ENCODE measurements at places on chromosomes 1 and 21. TPM values are rescaled to one million over a fixed set of nuclear protein-coding genes. Genes with fewer than 3 reads are reported as not detected.

- DNase-seq = no peak
These were observed 20.8 kb upstream of the RLF start for GRCh38 chr1:40140211-40140973.

DNA sequence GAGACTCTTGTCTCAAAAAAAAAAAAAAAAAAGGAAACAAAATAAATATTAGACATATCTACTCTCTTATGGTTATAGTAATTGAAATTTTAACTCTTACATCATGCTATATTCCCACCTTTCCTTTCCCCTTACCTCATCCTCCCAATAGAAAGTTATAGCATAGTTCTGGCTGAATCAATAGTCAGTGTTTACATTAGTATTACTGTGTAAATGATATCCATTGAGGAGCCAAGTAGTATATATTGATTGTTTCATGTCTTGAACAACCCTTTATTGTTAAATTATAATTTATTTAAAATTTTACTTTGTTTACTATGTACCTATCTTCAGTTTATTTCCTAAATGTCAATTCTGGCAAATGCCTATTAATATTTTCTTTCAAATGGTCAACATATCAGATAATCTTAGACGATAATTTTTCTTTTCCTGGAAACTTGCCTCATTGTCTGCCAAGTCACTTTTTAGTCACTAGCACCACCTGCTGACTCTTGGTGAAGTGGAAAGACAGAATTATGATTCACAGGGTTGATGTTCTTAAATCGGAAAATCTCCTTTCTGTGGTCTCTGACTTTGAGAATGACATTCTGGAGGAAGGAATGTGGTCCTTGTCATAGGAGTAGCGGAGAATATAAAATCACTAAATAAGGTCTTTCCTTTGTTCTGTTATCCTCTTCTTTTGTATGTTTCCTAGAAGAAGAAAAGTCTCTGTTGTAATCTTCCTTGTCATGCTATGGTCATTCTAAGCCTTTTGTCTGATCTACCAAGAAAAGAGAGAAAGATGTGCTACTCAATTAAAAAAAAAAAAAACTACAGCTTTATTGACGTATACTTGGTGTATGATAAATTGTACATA lies 8.6 kb downstream of the HJV start:
- DNase-seq = no peak

DNA sequence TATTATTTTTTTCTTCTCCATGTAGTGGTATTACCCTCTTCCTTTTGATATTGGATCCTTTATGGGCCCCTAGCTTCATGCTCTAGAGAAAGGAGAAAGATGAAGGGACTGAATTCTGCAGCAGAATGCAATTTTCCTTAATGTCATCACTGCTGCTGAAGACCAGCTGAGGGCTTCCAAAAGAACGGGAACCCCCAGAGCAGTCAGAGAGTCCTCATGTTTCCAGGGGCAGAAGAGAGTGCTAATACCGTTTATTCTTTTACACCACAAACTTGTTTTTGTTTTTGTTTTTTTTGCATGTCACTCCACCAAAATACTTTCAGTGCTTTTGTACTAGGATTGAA lies 21.1 kb upstream of the TBX15 start:
- DNase-seq = no peak

- no peak for DNase-seq
These were observed 118.8 kb downstream of the SIPA1L2 start for GRCh38 chr1:232511172-232511571.

- no peak for DNase-seq
These were observed 31.1 kb downstream of the ALG14 start for GRCh38 chr1:95041491-95042165.

DNA sequence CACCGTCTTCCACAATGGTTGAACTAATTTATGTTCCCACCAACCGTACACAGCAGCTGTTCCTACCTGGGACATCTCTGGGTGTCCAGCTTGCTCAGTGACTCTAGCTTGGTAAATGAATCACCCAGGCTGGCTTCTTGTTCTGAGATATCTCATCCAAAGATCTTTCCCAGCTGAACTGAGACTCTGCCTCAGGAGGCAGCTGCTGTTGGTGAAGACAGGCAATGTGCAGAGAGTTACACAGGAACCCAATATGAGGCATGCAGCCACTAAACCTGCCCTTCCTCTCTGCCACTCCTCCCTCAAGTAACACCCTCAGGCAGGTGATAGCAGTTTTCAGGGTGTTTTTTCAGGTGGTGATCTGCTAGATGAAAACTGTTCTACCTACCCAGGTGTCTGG lies 14.0 kb upstream of the FOXO6 start:
- no peak for DNase-seq

DNA sequence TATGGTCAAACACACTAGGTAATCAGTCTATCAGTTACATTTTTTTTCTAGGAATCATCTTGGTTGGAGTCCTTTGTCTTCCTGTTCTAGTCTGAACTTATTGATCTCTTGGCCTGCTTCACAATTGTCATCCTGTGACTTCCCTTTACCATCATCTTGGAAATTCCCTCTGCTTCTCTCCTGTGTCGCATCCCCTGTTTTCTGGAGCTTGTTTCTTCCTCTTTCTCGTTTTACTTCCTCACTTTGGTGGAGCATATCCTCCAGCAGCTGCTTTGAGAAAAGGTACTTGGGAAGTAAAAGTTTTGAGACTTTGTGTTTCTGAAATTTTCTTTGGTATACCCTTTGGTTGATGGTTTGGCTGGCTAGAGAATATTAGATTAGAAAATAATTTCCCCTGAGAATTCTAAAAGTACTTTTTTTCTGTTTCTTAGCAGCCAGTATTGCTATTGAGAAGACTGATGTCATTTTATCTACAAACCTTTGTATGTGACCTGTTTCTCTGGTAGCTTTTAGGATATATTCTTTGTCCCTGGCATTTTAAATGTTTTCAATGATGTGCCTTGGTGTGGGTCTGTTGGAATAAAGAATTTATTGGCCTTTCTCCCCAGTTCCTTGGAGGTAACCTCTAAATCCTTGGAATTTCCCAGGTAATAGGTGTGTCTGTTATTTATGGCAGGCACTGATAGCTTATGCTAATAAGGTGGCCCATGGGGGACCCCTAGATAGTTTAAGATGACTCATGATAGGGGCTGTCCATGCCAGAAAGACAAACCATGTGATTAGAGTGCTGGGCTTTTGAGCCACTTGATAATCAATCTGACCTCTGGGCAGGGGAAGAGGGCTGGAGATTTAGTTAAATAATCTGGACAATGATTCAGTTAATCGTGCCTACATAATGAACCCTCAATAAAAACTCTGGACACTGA lies 6.1 kb upstream of the MYCL start:
- DNase-seq = no peak

GRCh38 chr1:35447278-35447677 lies 109.9 kb downstream of the KIAA0319L start:
- DNase-seq = no peak

- DNase-seq = no peak
These were observed 44.0 kb downstream of the ETS2 start for GRCh38 chr21:38849776-38850175.

DNA sequence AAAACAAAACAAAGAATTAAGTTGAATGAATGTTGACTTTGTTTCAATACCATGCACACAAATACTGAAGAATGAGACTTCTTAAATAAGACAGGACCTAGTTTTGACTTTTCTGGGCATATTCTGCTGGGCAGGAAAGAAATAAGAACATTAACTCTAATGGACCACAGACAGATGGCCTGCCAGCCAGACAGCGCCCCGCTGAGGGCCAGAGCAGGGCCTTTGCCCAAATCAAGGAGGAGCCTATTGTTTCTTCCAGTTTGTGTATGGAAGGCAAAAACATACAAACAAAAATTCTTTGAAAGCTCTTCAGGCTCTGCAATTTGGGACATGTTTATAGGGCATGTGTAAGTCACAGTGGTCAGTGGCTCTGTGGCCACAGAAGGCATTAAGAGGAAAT lies 44.4 kb upstream of the KIF26B start:
- no peak for DNase-seq

- DNase-seq = no peak
These were observed 58.9 kb upstream of the KIF26B start for GRCh38 chr1:245095903-245096302.

GRCh38 chr1:32885676-32886003 lies 651 bp upstream of the HPCA start:
- no peak for DNase-seq

DNA sequence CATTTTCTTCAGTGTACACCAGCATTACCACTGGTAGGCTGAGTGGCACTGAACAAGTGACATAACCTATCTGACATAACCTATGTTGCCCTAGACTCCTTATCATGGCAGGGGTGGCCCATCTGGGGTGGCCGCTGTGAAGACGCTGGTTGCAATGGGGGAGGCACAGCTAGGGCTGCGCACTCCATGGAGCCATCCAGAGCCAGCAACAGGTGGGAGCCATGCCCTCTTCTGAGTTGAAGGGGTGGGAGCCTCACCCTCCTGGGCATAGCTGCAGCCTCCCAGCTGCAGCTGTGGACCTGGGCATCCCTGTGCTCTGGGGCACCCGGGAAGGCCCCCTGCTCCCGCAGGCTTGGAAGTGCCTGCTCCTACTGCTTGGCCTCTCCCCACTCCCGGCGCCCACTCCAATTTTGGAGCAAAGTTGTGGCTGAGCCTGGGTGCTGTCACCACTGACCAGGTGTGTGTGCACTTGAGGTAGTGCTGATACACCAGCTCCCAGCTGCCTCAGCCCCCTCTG lies 52.4 kb upstream of the NTPCR start:
- DNase-seq = no peak

DNA sequence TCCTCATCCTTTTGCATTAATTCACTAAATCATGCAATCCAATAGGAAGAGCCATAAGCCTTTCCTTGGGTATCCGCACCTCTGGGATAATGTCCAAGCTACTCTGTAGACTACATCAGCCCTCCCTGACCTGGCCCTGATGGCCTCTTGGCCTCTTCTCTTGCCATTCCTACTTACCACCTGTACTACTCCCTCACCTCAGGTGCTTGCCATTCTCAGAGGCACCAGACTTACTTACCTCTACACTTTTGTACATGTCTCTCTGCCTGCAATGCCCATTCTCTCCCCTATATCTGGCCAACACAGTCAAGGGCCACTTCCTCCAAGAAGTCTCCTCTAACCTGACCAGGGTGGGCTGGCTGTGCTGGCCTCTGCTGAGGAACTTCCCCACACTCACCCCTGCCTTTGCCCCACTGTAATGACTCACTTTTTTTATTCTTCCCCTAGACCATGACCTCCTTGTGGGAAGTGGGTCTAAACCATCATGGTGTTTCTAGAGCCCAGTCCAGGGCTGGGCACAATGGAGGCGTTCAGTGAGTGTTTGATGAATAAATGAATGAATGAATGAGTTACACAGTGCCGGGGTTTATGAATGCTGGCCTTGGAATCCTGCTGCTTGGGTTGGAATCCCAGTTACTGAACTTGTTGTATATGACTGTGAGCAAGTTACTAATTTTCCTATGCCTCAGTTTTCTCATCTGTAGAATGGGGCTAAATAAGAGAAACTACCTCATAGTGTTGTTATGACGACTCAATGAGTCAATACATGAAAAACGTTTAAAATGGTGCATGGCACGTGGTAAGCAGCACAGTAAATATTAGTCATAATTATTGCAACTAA lies 179.8 kb downstream of the FOXD2 start:
- DNase-seq = no peak

- no peak for DNase-seq
These were observed 254.3 kb upstream of the PRMT6 start for GRCh38 chr1:106802181-106802580.

DNA sequence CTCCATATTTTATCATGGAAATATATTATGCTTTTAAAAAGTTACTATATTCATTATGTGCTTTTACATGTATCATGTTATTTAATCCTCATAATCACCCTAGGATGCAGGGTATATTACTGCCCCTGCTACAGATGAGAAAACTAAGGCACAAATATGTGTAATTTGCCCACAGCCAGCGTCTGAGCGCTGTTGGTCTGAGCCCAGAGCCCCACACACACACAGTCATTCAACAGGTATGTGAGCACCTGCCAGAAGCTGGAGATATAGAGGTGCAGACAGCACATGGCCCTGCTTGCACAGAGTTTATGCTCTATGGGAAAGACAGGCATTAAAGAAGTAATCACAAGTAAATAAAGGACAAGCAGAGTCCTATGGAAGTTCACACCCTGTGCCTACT lies 49.8 kb upstream of the SEC16B start:
- DNase-seq = no peak

GRCh38 chr1:185864331-185864730 lies 130.1 kb downstream of the HMCN1 start:
- DNase-seq = no peak

DNA sequence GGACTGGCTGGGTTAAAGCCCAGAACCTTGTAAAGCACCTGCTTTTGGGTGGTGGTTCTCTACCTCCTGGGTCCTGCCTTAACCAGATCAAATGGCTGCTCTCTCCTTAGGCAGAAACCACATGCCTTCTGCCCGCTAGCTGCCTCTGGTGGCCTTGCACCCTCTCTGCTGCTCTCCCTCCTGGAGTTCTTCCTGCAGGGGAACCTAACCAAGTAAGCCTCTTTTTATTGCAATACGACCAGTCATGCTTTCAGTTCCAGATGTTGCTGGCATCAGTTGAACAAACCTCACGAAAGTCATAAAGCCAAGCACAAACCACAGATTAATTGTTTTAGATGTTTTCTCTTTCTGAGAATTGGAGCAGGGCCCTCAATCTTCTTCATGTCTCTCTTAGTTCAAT lies 118.9 kb downstream of the GDAP2 start:
- DNase-seq = no peak

DNA sequence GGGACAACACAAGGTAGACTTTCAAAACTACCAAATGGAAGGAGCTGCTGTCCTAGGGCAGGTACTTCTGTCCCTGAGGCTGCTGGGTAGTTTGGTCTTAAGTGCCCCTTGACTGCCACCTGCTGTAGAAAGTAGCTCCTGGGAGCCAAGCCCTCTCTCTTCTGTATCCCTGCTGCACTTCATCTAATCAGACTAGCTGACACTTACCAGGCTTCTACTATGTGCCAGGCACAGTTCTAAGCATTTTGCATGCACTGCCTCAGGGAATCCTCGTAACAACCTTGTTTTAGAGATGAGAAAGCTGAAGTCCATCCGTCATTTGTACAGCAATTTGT lies 15.9 kb upstream of the SRSF4 start:
- peak; percentile 27 for DNase-seq

- no peak for DNase-seq
These were observed 145.1 kb downstream of the SIPA1L2 start for GRCh38 chr1:232484856-232485255.

- no peak for DNase-seq
These were observed 130.9 kb downstream of the PBX1 start for GRCh38 chr1:164689672-164690511.

GRCh38 chr1:91844862-91845528 lies 41.0 kb downstream of the TGFBR3 start:
- DNase-seq = no peak

- DNase-seq = no peak
These were observed 532.3 kb upstream of the USP24 start for GRCh38 chr1:55747408-55747841.

TNN gene
- 0.23 TPM for total RNA-seq

COL24A1 gene
- total RNA-seq = 1.0 TPM

FLG2 gene
- not detected for total RNA-seq

SAMD11 gene
- total RNA-seq = 2.3 TPM

TRIM45 gene
- total RNA-seq = 15.7 TPM

VSIG8 gene
- not detected for total RNA-seq

RYR2 gene
- 7.9 TPM for total RNA-seq

DIO1 gene
- not detected for total RNA-seq

PPIE gene
- total RNA-seq = 42.5 TPM
